HuH-7 (cell line): ENCODE measurements at places on chromosomes 2 and 18.

DNA sequence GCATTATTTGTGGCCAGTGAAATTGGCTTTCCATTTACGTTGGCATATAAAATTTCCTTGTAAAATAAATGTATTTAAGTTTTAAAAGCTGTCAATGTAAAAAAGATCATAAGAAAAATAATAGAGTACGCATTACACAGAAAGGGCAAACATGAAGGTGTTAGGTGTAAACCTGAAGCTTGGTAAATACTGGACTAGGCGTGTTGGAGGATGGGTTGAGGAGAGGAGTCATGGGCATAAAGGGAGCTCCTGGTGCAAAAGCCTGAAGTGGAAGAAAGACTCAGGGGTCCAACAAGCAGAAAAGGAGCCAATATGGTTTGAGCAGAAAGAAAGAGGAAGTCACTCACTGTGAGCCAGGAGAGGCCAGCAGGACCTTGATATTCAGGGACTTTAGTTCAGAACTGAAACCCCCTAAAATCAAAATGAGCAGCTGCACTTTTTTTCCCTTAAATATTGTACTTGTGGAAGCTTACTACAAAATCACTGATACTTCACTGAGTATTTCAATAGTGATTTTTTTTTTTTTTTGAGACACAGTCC, 24.4 kb downstream of the SP5 start:
- DNase-seq = no peak

DNA sequence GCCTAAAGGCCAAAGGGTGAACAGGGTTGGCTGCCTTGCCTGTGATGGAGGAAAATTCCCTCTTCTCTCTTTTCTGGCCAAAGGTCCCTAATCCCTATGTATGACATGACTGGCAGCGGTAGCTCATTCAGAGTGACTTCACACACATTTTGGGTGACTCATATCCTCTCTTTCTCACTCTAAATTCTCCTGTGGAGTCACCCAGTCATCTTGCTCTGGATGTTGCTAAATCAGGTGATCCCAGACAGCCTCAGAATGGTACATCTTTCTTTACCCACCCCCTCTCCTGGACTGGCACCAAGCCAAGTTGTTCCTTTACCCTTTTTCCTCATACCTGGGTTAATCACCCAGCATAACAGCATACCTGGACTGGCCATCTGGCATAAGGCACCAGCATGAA, 77.2 kb downstream of the NEURL3 start:
- DNase-seq = no peak

DNA sequence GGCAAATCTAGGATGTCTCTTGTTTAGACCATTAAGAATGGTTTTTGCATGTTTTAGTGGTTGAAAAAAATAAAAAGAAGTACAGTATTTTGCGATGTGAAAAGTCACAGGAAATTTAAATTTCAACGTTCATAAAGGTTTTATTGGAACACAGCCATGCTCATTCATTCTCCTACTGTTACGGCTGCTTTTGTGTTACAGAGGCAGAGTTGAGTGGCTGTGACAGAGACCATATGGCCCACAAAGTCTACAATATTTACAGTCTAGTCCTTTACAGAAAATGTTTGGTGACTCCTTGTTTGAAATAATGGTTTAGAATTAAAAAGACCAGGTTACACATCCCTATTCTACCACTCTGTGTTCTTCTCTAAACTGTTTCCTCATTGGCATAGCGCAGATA, 48.1 kb downstream of the MYOM1 start:
- no peak for DNase-seq

DNA sequence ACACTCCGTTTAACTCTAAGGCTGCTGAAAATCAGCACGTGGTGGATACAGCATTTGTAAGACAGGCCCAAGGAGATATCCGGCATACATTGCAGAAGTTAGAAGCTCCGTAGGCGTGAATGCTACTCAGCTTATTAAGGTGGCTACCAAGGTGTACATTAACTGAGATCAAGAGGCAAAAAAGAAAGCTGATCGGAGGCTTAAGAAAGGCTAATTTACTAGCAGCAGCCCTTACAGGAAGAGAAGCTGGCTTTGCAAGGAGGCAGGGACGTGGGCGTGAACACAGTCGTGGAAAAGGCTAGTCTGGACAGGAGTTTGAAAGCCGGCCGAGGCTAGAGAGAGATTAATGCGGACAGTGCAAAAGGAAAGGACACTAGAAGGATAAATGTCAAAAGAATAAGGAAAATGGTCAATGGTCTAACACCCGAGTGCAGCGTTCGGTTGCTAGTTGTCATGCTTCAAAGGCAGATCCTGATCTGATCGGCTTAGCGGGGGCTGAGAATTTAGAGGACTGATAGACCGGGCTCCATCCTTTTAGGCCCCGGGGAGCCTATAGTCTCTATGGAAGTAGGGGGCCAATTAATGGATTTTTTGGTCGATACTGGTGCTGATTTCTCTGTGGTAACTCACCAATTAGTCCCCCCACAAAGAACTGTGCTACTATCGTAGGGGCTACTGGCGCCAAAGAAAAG, 45.6 kb upstream of the SELENOI start:
- no peak for DNase-seq

DNA sequence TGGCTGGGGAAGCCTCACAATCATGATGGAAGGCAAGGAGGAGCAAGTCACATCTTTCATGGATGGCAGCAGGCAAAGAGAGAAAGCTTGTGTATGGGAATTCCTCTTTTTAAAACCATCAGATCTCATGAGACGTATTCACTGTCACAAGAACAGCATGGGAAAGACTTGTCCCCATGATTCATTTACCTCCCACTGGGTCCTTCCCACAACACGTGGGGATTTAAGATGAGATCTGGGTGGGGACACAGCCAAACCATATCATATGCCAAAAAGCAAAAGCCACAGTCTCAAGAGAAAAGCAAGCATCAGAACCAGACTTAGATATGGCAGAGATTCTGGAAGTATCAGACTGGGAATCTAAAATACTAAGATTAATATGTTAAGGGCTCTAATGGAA, 30.0 kb upstream of the SCRN3 start:
- DNase-seq = no peak

GRCh38 chr2:45180033-45180746, 170.9 kb upstream of the SIX2 start:
- no peak for DNase-seq

- no peak for DNase-seq
Observed at GRCh38 chr2:46703588-46703987, 212.0 kb downstream of the MCFD2 start.

DNA sequence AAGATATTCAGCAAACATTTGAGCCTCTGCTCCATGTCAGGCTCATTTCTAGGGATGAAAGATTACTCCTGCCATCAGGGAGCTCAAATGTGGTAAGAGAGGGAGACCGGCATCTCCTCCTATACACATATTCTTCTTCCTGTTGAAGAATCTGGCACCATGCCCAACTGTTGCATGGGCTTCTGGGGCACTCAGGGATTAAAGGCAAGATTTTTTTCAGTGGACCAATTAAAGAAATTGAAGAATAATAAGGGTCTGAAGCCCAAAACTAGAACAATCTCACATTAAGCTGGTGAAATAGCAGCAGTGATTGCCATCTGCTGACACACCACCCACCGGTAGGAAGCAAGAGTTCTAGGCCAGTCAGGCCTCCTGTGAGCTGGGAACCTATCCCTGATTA, 145.4 kb upstream of the LYPD6 start:
- DNase-seq = no peak

- no peak for DNase-seq
Observed at GRCh38 chr18:916562-916961, 11.9 kb downstream of the ADCYAP1 start.

DNA sequence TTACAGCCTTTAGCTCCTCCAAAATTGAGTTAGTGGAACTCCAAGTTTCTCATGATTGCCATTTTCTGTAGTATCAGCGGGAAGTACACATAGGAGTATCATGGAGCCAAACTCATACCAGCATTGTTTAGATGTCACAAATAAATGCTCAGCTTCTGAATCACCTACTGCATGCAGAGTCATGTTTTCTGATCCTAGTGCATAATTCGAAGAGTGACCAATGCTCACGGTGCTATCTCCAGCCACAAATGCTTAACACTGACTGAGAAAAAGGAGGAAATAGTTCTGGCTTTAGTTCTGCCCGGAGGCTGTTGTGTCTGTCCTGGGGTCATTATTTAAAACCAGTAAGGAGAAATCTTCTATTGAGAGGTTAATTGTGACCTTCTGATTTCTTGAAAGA, 45.4 kb upstream of the LRATD1 start:
- no peak for DNase-seq

- DNase-seq = no peak
Observed at GRCh38 chr2:69514406-69514805, 77.2 kb upstream of the NFU1 start.

DNA sequence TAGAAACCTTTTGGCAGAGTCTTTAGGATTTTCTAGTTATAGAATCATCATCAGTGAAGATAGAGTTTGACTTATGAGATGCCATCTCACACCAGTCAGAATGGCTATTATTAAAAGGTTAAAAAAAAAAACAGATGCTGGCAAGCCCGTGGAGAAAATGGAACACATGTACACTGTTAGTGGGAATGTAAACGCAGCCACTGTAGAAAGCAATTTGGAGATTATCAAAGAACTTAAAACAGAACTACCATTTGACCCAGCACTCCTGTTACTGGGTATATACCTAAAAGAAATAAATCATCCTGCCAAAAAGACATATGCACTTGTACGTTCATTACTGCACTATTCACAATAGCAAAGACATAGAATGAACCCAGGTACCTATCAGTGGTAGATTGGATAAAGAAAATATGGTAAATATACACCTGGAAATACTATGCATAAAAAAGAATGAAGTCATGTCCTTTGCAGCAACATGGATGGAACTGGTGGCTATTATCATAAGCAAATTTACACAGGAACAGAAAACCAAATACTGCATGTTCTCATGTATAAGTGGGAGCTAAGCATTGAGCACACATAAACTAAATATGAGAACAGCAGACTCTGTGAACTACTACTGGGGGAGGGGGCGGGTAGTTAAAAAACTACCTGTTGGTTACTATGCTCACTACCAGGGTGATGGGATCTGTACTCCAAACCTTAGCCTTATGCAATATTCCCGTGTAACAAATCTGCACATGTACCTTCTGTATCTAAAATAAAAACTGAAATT, 279.0 kb downstream of the KIAA1328 start:
- no peak for DNase-seq

DNA sequence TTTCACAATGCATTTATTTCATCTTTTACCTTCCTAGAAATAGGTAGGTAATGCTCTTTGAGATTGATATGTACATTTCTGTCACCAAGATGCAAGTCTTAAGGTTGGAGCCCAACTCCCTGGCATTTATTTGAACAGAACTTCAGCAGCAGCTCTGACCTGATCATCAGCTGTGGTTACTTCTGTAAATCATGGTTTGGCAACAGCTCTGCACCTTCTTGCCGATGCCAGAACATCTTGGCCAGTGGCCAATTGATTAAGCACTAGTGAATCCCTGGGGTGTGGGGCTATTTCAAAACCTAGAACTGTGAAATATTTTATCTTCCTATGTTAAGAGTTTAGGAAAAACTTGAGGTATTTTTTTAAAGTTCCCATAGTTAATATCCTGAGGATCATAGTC, 124.8 kb upstream of the NYAP2 start:
- no peak for DNase-seq

GRCh38 chr2:105773568-105773967, 28.9 kb downstream of the NCK2 start:
- DNase-seq = no peak

DNA sequence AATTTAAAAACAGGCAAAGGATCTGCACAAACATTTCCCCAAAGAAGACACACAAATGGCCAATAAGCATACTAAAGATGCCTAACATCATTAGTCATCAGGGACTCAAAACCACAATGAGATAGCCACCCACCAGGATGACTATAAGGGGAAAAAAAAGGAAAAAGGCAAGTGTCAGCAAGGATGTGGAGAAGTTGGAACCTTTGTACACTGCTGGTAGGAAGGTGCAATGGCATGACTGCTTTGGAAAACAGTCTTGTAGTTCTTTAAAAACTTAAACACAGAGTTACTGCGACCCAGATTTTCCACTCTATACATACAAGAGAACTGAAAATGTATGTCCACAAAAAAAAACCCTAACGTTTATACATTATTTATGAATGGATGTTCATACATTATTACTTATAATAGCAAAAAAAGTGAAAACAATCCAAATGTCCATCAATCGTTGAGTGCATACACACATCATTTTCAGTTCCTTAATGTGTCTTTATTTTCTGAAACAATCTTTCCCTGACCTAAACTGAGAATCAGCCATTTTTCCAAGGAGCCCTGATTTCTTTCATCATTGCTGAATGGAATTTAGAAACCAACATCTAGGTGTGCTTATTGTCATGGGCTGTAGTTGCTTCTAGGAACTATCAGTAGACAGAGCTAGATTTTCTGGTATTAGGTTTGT, 64.7 kb upstream of the TLK1 start:
- DNase-seq = no peak

DNA sequence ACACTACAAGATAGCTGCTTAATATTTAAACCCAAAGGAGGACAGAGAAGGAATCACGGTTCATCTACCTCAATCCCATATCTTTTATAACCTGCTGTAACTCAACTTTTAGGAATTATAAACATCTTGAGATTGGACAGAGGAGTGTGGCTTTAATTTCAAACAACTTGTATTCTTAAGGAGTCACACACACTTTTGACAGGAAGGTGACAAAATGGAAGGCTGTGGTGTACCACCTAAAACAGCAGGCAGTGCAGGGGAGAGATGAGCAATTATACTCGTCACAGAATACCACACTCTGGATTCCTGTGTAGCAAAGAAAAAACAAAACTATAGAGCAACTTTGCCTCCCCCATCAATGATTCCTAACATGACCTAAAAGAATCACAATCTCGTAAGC, 194.8 kb downstream of the ZEB2 start:
- DNase-seq = no peak

- no peak for DNase-seq
Observed at GRCh38 chr2:119112770-119113488, 45.6 kb downstream of the C1QL2 start.

GRCh38 chr2:9428965-9429577, 5.6 kb downstream of the CPSF3 start:
- DNase-seq = no peak

DNA sequence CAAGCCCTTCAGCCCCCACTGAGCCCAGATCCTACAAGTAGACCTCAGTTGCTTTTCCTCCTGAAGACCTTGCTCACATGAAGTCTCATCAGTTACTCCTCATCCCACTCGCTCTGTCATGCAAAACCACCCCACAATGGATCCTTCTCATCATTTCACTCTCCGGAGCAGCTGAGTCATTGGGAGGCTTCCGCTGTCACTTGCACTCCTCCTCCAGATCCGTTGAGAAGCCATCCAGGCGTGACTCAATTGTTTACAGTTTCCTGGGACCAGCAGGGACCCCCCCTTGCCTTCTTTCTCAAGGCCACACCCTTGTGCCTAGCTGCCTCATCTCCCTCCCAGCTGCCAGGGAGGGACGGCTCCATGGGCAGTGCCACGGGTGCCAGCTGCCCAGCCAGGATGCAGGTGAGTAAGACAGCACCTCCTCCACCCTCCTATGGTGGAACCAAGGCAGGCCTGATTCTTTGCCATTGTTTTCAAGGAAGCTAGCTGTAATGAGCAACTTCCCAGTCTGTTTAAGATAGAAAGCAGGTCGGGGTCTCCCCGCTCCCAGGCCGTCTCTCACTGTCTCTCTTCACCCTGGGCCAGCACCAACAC, 16.3 kb downstream of the GPR55 start:
- DNase-seq = no peak

GRCh38 chr2:40450066-40450795, 1.7 kb downstream of the SLC8A1 start:
- DNase-seq = no peak
